ENCODE measurements at places on chromosomes 6 and 20.

DNA sequence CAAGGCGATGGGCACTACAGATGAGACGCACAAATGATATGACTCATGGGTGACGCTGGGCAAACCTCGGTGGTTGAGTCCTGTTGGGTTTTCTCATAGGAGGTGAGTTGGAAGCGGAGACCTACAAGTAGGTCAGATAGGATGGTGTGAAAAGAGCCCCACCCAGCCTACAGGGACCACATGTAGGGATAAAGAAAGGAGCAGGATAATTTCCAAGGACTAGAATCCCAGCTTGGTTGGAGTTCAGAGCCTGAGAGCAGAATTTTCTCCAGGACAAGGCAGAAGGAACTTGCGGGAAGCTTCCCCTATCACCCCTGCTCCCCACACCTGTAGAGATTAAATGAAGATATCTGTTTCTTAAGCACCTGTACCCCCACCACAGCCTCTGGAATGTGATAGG is 489.7 kb upstream of the CDH4 start:
- no peak for DNase-seq

- DNase-seq, result no peak
These were observed 70.3 kb downstream of the SYNJ2 start for GRCh38 chr6:158051968-158052367.

GRCh38 chr6:38997128-38997761 is 51.3 kb upstream of the GLP1R start:
- no peak for DNase-seq

DNA sequence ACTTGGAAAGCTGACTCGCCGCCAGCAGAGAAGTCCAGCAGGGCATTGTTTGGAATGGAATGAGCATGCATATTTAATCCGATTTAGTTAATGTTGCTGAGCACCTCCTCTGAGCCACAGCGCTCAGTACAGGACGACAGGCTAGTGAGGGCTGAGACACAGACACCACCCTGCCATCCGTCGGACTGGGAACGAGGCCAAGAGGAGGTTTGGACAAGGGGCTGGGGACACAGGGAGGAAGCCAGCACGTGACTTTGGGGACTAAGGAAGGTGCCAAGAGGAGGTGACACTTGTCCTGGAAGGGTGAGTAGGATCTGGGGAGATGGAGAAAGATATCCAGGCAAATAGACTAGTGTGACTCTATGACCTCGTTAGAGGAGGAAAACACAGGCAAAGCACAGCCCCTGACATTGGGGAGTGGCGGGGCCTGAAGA is 152.5 kb upstream of the ECI2 start:
- no peak for DNase-seq

DNA sequence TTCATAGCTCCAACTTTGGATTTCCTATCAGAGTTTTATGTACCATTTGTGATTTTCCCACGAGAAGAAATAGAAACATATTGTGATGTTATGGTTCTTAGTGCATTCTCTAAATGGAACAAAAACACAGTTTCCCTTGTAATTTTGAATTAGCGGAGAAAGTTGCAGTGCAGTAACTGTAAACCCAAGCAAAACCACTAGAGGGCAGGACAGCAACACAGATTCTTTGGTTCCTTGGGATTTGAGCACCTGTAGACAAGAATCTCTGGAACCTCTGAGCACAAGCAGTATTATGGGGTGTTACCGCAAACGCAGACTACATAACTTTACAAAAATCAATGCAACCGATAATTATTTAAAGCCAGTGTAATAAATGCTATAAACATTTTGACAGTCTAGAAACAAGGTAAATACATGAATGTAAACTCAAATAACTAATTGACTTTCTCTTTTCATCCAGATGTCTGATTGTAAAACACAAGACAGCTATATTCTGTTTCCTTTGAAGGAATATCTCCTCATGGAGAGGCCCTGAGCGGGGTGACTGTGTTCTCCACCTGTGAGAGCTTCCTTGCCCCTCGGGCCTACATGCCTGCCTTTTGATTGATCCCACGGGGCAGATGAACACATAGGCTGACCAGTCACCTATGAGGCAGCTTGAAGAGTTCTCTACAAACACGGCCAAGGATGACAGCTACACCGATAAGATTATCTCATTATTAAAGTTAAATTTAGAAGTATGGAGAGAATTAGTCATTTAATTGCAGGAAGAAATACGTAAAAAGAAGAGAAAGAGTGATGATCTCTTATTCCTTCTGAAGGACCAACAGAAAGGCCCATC is 67.5 kb upstream of the COL21A1 start:
- no peak for DNase-seq

GRCh38 chr20:15576411-15576810 is 996.8 kb downstream of the KIF16B start:
- DNase-seq, result no peak

- no peak for DNase-seq
These were observed 4.4 kb downstream of the CPNE1 start for GRCh38 chr20:35660122-35660937.

DNA sequence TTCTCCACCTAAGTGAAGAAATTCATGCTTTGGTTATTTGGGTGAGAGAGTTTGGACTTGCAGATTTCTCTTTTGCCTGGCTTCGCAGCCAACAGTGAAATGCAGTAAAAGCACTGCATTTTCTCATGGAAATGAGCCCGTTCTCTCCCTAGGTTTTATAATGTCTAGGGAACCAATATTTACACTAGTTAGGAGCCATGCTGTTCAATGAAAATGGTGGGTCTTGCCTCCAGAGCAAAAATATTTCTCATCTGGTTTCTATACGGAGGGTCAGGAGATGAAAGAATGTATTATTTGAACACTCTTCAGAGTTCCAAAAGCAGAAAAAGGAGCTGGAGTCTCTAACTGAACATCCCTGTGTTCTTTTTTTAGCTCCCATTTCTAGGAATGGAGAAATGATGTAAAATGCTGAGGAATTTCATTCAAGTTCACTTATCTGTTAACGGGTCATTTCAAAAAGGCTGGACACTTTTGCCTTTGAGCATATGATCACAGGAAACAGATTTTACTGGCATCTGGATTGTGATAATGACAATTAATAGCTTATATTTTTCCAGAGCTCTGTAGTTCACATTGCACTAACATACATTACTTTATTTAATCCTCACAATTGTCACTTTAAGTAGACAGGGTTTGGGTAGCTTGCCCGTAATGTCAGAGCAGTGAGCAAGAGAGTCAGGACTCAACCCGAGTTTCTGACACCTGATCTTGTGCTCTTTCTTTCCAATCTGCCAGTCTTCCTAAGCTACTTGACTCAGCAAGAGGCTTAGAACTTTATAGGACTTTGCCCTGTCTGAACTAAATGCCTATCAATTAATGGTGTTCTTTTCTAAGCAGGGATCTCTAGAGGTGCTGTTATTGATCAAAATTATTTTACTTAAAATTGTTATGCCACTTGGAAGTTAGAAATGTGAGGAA is 78.0 kb downstream of the PPP1R14C start:
- no peak for DNase-seq

- DNase-seq, result no peak
These were observed 728.9 kb upstream of the GJE1 start for GRCh38 chr6:141403827-141404226.

DNA sequence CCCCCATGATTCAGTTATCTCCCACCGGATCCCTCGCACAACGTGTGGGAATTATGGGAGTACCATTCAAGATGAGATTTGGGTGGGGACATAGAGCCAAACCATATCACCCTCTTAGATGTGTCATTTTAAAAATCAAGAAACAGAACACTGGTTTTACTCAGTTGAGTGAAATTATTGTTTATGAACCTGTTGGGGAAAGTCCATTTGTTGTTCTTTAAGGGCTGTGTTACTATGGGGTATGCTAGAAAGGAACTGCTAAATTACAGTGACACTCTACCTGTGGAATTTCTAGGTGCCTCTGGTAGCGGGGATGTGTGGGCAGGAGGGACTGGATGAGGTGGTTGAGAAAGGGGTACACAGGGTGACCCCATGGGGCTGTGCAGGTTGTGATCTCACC is 28.9 kb downstream of the STX11 start:
- DNase-seq, result no peak

- no peak for DNase-seq
These were observed 132.3 kb downstream of the CEP57L1 start for GRCh38 chr6:109227646-109228045.

GRCh38 chr20:19540392-19540791 is 217.7 kb upstream of the RIN2 start:
- peak; percentile 2 for DNase-seq

DNA sequence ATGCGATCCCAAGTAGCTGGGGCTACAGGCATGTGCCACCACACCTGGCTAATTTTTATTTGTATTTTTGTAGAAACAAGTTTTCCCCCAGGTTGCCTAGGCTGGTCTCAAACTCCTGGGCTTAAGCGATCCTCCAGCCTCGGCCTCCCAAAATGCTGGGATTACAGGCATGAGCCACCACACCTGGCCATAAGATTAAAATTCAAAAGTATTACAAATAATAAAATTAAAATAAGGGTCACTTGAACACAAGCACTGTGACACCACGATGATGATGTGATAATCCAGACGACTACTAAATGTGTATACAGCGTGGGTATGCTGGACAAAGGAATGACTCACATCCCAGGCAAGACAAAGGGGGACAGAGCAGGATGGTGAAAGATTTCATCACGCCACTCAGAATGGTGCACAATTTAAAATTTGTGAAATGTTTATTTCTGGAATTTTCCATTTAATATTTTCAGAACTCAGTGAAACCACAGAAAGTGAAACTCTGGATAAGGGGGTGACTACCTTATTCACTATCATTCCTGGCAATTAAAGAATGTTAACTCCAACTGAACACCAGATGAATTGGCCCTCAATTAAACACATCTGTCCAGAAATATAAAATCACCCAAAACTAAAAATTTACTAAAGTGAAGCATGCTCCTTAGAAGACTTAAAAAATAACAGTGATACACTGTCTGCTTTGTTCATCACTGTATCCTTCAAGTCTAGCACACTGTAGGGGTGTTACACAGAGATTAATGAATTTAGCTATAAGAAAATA is 13.1 kb downstream of the B4GALT5 start:
- DNase-seq, result no peak

- no peak for DNase-seq
These were observed 91.7 kb upstream of the SLC22A16 start for GRCh38 chr6:110567957-110568696.

DNA sequence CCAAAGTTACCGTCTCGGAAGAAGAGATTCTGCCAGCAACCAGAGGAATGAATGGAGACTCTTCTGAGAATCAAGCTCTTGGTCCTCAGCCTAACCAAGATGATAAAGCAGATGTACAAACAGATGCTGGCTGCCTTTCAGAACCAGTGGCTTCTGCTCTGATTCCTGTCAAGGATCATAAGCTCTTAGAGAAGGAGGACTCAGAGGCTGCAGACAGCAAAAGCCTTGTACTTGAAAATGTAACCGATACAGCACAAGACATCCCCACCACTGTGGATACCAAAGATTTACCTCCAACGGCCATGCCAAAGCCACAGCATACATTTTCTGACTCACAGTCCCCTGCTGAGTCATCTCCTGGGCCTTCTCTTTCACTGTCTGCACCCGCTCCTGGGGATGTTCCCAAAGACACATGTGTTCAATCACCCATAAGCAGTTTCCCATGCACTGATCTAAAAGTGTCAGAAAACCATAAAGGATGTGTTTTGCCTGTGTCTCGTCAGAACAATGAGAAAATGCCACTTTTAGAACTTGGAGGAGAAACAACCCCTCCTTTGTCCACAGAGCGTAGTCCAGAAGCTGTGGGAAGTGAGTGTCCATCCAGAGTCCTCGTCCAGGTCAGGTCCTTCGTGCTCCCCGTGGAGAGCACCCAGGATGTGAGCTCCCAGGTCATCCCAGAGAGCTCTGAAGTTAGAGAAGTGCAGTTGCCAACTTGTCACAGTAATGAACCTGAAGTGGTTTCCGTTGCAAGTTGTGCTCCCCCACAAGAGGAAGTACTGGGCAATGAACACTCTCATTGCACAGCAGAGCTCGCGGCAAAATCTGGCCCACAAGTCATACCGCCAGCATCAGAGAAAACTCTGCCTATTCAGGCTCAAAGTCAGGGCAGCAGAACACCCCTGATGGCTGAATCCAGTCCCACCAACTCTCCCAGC is 109.6 kb downstream of the RTN4IP1 start:
- DNase-seq, result peak; percentile 66

GRCh38 chr6:139888681-139889122 is 514.3 kb upstream of the CITED2 start:
- DNase-seq, result no peak

GRCh38 chr6:35810971-35811698 is 6.0 kb downstream of the LHFPL5 start:
- DNase-seq, result no peak

DNA sequence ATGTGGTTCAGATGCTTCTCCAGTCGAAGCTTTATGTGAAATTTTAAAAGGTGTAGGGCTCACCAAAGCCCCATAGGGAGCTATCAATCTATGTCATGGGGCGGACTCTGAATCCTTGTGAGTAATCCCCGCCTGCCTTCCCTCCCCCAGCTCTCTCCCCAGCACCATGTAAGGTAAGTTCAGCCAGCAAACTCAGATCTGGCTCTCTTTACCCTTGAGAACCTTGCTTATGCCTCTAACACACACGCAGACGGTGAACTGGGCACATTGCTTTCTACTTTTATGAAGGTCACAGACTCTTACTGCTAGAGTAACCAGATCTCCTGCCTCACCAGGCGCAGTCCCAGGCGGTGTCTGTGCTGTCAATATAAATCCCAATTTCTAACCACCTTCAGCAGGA is 82.6 kb upstream of the CNKSR3 start:
- no peak for DNase-seq

GRCh38 chr6:131112249-131112648 is 23.0 kb upstream of the AKAP7 start:
- DNase-seq, result no peak

DNA sequence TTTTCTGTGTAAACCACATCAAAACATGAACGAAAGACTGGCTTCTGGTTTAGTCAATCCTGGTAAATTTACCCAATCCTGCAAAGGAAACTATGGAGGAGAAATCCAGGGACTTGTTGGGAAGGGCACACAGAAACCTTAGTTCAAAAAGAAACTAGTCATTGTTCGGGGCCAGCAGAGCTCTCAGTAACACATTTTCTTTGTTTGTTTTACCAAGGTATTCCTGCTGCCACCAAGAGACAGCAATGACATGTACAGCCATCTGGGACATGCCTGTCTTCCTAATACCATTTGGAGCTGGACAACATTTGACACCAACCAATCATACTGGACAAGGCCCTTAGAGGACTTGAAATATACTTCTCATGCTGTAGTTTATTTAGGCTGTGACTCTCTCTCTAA is 8.3 kb downstream of the OARD1 start:
- no peak for DNase-seq

DNA sequence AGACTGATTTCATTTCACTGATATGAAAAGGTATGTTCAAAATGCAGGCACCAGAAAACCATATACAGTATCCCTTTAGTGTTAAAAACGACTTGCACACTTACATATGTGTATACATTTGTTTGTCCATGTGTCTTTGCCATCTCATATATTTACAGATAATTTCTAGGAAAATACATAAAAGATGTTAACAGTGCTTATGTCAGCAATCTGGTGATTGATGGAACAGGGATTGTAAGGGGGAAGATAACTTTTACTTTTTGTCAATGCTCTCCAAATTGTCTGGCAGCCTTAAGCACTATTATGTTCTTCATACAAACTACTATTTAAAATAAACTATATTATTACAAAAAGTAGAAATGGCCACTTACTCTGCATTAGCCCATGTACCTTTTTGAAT is 238.5 kb upstream of the DEFB112 start:
- no peak for DNase-seq
